ENCODE measurements at places on chromosomes 11 and 22. TPM values are rescaled to one million over a fixed set of nuclear protein-coding genes. Genes with fewer than 3 reads are reported as not detected.

Gene C11orf65
- not detected for total RNA-seq

Gene PKDREJ
- total RNA-seq: not detected

Gene CCDC188
- total RNA-seq: 0.10 TPM

Gene P2RX3
- total RNA-seq: not detected

Gene PKNOX2
- total RNA-seq: not detected

Gene SAA1
- total RNA-seq: 322 TPM

Gene RTN4RL2
- not detected for total RNA-seq

Gene JAM3
- 23.3 TPM for total RNA-seq

All from renal cortical epithelial cell (primary cell).